ENCODE measurements at places on chromosomes 11 and 22. TPM values are rescaled to one million over a fixed set of nuclear protein-coding genes. Genes with fewer than 3 reads are reported as not detected.
A peak's percentile ranks its signal among the peaks of the same experiment; 100 is the strongest.

- DNase-seq, result peak; percentile 9
These were observed 36.1 kb upstream of the OR8B8 start for GRCh38 chr11:124481365-124482323.

MS4A15 gene
- not detected for polyA plus RNA-seq

SEPTIN5 gene
- polyA plus RNA-seq, result 0.33 TPM

MYO18B gene
- polyA plus RNA-seq, result 0.22 TPM

- DNase-seq, result no peak
These were observed 10.9 kb downstream of the TNNT3 start for GRCh38 chr11:1930462-1930830.

DNA sequence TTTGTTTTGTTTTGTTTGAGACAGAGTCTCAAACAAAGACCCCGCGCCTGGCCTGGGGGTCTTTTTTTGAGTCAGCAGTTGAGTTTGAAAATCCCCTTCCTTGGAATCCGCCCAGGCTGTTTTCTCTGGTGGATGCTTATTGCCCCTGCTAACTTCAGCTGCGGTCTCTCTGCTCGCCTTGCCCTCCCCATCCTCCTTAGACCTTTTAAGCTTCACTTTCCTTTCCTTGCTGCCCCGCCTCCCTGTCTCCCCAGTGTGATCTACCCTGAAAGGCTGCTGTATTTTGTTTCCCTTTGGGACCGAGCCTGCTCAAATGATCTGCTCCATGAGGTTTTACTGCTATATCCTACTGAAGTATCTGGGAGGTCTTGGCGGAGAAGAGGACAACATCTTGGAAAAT lies 2.5 kb downstream of the USP18 start:
- DNase-seq, result no peak

- no peak for DNase-seq
These were observed 5.4 kb downstream of the LDLRAD3 start for GRCh38 chr11:35949242-35949641.

- no peak for DNase-seq
These were observed 23.8 kb downstream of the IGHMBP2 start for GRCh38 chr11:68927280-68928135.

- DNase-seq, result no peak
These were observed 7.4 kb downstream of the AIFM3 start for GRCh38 chr22:20974336-20974955.

- DNase-seq, result no peak
These were observed 7.6 kb downstream of the CLPB start for GRCh38 chr11:72426758-72427157.

GRCh38 chr11:69594481-69594880 lies 46.5 kb upstream of the CCND1 start:
- no peak for DNase-seq

MSANTD2 gene
- polyA plus RNA-seq, result 8.7 TPM

MUC15 gene
- 18.0 TPM for polyA plus RNA-seq

DNA sequence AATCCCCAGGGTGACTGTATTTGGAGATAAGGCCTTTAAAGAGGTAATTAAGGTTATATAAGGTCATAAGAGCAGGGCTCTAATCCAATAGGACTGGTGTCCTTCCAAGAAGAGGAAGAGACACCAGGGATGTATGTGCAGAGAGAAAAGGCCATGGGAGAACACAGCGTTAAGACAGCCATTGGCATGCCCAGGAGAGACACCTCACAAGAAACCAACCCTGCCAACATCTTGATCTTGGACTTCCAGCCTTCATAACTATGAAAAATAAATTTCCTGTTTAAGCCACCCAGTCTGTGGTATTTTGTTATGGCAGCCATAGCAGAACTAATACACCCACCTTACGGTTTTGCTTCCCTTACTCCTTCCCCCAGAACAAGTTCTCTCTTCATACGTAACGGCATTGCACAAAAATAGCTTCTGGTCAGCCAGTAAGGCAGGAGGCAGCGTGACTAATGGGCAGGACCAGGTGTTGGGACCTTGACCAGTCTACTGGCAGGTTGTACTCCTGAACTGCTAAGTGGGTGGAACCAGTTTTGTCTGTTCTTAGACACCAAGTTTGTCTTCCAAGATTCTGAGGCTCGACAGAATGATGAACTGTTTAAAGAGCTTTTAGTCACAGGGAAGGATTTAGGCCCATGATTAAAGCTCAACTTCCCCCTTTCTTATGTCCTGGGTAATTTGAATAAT lies 31.9 kb upstream of the UPB1 start:
- DNase-seq, result peak; percentile 20

- DNase-seq, result no peak
These were observed 2.2 kb upstream of the DDX10 start for GRCh38 chr11:108662700-108663099.

GRCh38 chr11:47202576-47202975 lies 12.2 kb upstream of the DDB2 start:
- no peak for DNase-seq

CCDC15 gene
- polyA plus RNA-seq, result 2.2 TPM

OR51E2 gene
- not detected for polyA plus RNA-seq

CREB3L1 gene
- not detected for polyA plus RNA-seq

DNA sequence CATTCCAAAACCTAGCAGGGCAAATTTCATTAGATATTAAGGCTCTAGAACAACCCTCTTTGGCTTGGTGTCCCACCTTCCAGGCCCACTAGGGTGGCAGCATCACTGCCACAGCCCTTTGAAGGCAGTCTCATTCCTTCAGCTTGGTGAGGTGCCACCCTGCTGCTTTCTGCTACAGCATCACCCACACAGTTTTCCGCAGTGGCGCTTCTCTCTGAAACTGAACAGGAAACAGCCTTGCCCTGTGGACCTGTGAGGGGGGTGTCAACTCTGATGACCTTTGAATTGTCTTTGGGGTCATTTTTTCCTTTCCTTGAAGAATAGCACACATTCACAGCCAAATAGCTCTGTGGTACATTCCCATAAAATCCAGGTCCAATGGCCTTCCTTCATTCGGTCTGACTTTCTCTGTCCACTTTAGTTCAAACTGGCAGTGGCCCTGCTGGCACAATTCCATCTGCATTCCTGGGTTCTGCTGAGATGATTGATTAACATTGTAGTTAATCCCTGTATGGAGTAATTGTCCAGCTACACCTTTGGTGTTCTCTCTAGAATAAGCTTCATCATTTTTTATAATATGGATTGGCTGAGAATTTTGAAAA lies 251.9 kb upstream of the FAT3 start:
- DNase-seq, result no peak

DNA sequence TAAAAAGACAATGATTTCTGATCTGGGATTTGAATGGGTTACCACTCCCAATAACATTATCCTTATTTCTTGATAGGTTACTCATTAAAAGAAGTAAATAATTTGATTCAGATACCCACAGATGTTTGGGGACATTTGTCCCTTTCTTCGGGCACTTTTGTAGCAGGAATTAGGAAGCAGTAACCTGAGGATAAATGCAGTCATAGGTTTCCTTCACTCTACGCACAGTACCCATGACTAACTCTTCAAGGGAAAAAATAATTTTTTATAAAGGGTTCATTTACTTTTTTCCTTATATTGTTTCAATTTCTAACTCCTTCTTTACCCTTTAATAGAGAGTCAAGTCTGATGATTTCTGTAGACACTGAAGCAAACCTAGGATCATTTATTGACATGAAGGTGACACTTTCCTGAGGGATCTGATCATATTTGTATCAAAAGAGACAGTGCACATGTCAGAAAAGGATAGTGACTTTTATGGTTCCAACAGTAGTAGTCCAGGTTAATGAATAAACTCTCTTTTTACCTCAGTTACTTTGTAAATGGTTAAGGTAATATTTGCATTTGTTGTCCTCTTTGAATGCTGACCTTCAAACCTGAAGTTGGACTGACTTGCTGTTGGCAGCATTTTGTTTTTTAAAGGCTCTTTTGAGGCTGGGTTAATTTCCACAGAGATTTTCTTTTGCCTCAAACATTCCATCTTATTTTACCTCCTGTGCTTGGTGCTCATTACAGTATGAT lies 1072.0 kb downstream of the LRRC4C start:
- peak; percentile 2 for DNase-seq

DNA sequence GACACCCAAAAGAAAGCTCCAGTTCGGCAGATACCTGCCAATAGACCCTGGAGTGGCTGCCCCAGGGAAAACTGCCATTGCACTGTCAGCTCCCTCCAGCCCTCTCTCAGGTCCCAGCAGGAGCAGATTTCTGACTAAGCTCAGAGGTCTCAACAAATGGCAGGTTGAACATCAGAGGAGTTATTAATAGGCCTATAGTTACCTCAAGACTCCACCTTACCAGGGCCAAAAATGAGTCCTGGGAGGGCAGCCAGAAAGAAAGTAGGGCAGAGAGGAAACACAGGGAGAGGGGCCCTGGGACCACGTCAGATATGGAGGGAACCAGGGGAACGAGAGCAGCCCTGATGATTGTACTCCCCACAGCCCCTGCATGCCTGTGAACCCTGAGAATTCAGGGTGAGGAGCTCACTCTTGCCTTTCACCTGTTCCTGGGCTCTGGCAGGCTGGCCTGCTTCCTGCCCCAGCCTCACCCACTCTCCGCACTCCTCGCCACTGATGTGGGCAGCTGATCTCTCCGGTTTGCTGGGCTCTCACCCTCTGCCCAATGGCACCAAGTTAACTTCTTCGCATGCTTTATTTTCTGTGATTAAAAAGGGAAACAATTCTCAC lies 4.3 kb upstream of the RGL4 start:
- no peak for DNase-seq

LGALS1 gene
- 858 TPM for polyA plus RNA-seq

- no peak for DNase-seq
These were observed 23.0 kb downstream of the C22orf23 start for GRCh38 chr22:37930270-37930951.

- no peak for DNase-seq
These were observed 89.4 kb upstream of the IGLL5 start for GRCh38 chr22:22798232-22798616.

- DNase-seq, result no peak
These were observed 374.4 kb downstream of the NTM start for GRCh38 chr11:131744847-131745246.

- DNase-seq, result no peak
These were observed 148.3 kb upstream of the RASSF10 start for GRCh38 chr11:12860827-12861226.

- no peak for DNase-seq
These were observed 14.0 kb upstream of the RELT start for GRCh38 chr11:73361953-73362776.

GRCh38 chr11:44140372-44140771 lies 44.9 kb downstream of the EXT2 start:
- DNase-seq, result no peak

- DNase-seq, result no peak
These were observed 19.4 kb upstream of the CCDC81 start for GRCh38 chr11:86355256-86355655.

P4HA3 gene
- polyA plus RNA-seq, result not detected

DNA sequence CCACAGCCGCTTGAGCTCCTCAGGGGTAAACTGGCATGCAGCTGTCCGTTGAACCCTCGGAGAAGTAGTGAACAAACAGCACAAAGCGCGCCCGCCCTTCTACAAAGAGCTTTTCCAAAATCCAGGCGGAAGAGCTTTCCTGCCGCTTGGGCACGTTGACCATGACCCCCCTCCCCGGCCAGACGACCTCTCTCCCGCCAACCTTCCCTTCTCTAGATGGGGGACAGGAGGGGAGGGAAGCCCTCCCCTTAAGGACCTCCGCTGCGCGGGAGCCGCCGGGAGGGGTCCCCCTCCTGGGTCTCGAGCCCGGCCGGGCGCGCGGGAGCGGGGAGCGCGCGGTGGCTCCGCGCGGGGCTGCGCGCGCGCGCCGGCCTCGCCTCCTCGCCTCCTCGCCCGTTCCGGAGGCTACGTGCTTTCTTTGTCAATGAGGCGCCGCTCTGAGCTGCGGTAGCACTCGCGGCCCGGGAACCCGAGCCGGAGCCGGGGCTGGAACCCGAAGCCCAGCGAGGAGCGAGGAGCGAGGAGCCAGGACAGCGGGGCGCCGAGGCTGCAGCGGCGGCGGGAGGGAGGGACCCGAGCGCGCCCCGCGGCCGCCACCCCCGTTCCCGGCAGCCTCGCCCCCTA lies 118.6 kb downstream of the HIPK3 start:
- no peak for DNase-seq

DNA sequence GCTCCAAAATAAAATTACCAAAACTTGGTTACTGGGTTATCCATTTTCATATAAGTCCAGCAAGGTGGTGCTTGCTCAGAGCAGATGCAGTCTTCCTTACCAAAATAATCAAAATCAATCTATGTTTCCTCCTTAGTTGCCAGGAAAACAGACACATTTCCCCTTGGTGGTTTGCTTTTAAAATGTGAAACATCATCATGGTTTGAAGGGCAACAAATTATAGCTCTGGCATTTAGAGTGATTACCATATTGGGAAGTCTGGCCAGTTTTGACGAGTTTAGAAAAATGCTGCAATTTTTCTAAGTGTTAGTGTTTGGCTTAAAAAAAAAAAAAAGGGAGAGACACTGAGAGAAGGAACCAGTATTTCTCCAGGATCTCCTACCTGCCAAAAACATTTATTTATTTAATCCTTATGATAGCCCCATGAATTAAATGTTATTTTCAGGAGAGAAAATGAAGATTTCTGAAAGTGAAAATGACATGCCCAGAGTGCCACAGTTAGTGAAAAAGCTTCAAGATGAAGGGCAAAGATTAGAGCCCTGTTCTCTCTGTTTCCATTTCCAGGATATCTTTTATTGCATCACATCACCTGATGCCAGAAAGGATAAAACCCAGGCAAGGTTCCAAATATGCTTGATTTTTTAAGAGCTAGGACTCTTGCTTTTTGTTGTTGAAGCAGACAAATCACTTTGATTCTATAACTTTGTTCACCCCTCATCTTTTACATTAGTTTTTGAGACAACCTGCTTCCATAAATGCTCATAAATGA lies 29.6 kb upstream of the TBCEL start:
- DNase-seq, result no peak

C1QTNF5 gene
- 0.86 TPM for polyA plus RNA-seq

DNA sequence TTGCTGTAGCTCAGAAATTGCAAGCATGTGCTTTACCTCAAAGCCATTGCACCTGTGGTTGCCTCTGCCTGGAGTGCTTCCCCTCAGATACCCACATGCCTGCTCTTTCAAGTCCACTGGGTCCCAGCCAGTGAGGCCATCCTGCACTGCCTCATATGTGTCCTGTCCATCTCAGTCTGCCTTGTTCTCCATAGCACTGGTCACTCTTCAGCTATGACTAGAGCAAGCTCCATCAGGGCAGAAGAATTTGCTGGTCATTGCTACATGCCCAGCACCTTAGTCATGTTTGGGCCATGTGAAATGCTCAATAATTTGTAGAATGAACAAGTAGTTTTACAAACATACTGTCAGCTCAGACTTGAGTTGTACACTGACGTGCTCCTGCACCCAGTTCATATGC lies 64.4 kb upstream of the HORMAD2 start:
- DNase-seq, result no peak

CRYBB2 gene
- 0.18 TPM for polyA plus RNA-seq

SLC35E4 gene
- 0.13 TPM for polyA plus RNA-seq

- no peak for DNase-seq
These were observed 66.0 kb upstream of the TENM4 start for GRCh38 chr11:79506734-79507344.
